ENCODE measurements at places on chromosomes 13 and 19.

- ATAC-seq: no peak
These were observed 654 bp downstream of the STAP2 start for GRCh38 chr19:4337906-4338440.

DNA sequence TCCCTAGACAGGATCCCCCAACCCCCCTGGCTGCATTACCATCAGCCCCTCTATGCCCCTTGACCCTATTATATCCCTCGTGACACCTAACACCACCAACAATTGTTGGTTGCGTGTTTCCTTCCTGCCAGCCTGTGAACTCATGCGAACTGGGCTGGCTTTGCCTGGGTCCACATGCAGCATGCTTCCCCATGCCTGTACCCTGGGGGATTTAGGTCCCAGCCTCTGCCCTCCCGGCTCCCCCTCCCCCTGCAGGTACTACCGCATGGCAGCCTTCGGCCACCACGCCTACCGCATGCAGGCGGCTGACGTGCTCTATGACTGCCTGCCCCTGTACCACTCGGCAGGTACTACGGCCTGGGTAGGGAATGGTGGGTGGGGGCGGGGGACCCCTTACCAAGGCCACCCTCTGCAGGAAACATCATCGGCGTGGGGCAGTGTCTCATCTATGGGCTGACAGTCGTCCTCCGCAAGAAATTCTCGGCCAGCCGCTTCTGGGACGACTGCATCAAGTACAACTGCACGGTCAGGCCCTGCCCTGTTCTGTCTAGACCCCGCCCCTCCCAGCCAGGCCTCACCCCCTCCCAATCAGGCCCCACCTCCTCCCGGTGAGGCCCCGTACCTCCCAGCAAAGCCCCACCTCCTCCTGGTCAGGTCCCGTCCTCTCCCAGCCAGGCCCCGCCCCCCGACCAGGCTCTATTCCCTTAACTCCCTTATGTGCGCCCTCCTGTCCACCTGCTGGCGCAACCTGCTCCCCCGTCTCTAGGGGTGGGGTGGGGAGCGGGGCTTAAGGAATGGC is 18.5 kb downstream of the SLC27A1 start:
- peak; percentile 96 for ATAC-seq

DNA sequence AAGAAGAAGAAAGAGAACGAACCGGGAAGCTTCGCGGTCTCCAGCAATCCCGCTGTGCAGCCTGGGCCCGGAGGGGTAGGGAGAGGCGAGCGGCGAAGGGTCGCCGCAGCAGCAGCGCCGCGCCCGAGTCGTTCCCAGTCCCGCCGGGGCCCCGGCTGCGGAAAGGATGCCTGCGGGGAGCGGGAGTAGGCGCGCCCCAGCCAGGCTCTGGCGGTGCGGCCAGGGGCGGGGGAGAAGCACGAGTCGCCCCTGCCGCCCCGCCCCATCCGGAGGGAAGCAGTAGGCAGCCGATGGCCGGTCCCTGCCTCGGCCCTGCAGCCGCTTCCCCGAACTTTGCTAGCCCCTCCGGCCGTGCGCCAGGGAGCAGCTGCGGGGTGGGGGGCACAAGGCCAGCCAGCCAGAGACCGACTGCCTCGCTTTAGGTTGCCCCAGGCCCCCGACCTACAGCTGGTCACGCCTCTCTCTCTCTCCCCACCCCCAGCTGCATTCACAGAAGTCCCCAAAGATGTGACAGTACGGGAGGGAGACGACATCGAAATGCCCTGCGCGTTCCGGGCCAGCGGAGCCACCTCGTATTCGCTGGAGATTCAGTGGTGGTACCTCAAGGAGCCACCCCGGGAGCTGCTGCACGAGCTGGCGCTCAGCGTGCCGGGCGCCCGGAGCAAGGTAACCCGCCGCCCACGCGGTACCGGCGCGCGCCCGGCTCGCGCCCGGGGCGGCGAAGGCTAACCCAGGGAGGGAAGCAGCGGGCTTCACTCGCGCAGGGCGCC is 1.1 kb downstream of the VSTM2B start:
- ATAC-seq: no peak

- ATAC-seq: no peak
These were observed 330.2 kb downstream of the KLF12 start for GRCh38 chr13:73803997-73804396.

- ATAC-seq: peak; percentile 24
These were observed 28.8 kb downstream of the EPN1 start for GRCh38 chr19:55703790-55704215.

DNA sequence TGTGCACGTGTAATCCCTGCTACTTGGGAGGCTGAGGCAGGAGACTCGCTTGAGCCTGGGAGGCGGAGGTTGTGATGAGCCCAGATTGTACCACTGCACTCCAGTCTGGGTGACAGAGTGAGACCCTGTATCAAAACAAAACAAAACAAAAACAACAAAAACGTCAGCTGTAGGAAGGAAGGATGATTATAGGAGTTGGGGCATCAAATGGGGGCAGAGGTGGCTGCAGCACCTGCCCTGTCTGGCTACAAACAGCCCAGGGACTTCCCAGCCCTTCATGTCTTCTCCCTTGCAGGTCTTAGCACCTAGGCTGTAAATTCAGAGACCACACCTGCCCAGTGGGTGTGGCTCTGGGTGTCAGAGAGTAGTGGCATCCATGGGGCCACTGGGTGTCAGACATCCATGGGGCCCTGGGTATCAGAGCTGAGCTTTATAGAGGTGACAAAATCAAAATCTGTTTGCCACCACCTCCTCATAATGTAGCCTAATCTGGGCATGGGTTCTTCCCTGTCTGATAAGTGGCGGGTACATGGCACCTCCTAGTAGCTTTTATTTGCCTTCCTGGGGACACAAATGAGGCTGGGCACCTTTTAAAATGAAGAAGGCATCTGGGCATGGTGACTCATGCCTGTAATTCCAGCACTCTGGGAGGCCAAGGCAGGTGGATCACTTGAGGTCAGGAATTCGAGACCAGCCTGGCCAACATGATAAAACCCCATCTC is 4.7 kb upstream of the B3GNT3 start:
- ATAC-seq: no peak

- ATAC-seq: no peak
These were observed 1.6 kb downstream of the ZNF71 start for GRCh38 chr19:56596676-56597075.

DNA sequence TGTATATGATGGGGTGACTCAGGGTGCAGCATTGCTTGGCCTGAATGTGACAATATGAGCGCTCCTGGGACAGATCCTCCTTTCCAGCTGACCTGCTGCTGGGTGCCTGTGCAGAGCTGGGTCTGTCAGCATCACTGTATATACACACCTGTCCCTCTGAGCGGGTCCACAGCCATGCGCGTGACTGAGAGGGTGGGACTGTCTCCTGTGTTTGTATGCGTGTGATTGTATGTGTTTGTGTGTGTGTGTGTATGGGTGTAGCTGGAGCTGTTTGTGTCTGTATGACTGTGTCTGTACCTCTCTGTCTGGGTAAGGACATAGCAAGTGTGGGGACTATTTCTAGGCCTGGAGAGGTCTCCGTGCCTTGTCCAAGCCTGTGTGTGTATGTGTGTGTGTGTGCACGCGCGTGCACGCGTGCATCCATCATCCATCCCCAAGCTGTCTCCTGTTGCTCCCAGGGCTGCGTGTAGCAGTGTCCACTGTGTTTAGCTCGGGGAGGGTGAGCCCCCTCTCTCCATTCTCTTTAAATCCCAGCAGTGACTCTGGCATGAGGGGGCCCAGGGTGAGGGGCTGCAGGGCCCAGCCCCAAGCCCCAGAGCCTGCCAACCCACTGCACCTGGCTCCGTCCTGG is 8.3 kb downstream of the IGLON5 start:
- no peak for ATAC-seq

GRCh38 chr13:98972627-98973026 is 5.2 kb downstream of the DOCK9 start:
- ATAC-seq: no peak

GRCh38 chr13:28337166-28338005 is 157.5 kb downstream of the FLT1 start:
- ATAC-seq: no peak

GRCh38 chr19:4473763-4474513 is 1.8 kb downstream of the HDGFL2 start:
- ATAC-seq: no peak

DNA sequence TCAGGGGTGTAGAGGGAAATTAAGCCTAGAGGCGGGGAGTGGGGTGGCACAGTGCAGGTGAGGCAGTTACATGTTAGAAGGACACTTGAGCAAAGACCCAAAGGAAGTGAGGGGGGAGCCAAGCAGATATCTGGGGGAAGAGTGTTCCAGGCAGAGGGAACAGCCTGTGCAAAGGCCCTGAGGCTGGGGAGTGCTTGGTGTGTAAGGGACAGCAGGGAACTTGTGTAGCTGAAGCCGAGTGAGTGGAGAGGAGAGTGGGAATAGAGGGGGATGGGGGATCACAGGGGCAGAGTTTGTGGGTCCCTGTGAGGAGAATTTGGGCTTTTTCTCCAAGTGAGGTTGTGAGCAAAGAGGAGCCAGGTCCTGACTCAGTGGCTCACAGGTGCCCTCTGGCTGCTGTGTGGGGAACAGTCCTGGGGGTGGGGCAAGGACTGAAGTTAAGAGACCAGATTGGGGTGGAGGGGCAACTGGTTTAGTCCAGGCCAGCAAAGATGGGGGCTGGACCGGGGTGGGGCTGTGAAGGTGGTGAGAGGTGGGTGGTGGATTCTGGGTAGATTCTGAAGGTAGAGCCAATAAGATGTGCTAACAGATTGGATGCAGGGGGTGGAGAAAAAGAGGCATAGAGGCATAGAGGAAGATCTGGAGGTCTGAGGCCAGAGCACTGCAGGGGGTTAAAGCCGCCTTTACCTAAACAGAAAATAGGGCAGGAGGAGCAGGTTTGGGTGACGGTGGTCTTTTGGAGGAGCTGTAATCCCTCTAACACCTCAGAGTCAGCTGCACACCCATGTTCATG is 75.3 kb downstream of the CACNA1A start:
- ATAC-seq: peak; percentile 58

DNA sequence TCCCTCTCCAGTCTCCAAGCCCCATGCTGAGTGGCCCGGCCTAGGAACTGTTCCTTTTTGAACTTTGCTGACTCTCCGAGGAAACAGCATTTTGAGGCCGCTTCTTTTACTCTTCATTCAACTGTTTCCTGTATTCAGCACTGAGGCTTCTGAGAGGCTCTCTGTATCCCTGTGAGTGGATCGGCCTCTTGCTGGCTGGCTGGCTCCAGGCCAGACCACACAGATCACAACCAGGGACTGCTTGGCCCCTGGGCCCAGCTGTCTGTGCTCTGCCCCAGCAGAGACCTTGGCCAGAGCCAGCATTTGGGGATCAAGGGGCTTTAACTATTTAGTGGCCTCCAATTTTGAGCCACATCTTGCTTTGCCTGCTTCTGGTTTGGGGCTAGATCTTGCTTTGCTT is 75.6 kb upstream of the KL start:
- no peak for ATAC-seq

DNA sequence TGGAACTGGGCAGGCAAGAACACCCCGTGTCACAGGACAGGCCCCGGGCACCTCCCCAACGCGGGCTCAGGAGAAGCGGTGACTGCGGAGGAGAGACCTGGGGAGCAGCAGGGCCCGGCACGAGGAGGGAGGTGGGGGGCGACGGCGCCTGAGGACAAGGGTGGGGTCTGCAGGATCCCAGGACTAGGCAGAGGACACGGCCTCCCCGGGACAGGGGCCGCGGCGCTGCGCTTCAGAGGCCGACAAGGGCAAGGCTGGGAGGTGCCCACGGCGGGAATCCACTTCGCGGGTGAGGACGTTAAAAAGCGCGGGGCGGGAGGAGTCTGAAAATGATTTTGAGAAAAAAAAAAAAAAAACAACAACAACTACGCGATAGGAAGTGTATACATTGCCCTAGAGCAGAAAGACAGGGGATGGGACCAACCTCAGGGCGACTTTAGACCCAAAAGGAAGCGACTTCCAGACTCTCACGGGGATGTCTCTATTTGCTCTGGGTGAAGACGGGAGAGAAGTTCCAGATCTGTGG is 44.9 kb downstream of the ZNF611 start:
- ATAC-seq: peak; percentile 48

DNA sequence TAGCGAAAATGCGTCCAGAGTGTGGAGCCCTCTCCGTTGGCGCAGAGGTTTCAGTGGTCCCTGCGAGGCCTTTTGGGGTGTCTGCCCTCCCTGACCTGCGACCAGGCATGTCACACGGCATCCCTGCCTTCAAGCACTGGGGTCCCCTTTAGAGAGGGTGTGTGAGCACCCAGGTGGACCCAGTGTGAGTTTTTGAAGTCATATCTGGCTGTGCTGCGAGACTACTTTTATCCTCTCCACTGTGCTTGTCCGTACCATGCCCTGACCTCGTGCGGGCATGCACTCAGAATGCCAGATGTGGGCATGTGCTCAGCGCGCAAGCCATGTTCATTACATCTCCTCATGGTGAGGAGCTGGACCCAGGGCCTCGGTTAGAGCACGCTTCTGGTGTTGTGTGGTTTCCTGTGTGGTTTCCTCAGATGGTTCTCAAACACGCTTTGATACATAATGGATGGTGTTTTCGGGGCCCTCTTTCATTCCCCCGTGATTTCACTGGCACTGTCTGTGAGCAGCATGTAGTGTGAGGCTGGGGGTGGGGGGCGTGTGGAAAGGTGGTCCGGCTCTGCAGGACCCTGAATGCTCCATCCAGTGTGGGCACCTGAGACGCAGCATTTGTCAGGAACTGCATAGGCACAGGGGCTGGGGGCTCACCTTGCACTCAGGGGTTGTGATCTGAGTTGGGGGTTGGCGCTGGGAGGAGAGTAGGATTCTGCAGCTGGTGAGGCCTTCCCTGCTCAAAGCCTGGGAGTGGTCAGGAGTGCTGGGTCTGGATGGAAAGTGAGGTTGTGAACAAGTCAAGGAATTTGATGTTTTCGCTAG is 2.3 kb downstream of the TFDP1 start:
- ATAC-seq: no peak

DNA sequence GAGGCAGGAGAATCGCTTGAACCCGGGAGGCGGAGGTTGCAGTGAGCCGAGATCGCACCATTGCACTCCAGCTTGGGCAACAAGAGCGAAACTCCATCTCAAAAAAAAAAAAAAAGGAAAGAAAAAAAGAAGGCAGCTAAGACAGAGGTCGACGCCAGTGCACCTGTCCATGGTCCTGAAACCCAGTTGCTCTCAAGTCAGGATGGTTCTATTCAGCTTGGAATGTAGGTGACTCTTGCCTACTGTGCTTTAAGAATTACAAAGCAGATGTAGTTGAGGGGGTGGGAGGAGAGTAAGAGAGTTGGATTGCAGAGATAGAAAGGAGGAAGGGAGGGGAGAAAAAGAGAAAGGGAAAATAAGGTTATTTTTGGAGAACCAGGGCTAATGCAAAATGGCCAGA is 18.7 kb downstream of the CACNG7 start:
- ATAC-seq: no peak

Data from activated CD4-positive, CD25-positive, alpha-beta regulatory T cell treated with anti-CD3 and anti-CD28 coated beads, Interleukin-2, amount 50 U/mL, for 24 hours (primary cell).